ENCODE measurements at places on chromosomes 16 and 17.

DNA sequence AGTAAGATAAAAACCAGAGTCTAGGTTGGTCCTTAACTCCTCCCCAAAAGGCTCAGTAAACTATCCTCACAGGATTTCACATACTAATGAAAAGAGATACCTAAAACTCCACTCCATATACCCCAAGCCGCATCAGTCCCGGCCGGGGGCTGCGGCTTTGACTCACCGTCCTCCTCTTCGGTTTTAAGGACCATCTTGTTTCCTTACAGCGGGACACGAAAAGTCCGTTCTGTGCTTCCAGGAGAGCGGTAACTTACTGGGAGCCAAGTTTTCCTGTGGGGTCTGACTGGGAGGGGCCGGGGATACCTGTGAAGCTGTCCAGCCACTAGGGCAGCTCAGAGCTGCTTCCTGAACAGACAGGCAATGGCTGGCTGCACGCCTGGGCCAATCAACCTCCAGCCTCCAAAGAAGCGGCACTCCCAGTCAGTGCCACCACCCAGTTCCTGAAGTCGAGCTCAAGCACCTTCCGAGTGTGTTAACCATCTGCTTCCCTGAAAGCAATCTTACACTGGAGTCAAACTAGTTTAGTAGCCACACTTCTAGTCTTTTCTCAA is 45.5 kb downstream of the CYTH1 start:
- DNase-seq, result no peak

DNA sequence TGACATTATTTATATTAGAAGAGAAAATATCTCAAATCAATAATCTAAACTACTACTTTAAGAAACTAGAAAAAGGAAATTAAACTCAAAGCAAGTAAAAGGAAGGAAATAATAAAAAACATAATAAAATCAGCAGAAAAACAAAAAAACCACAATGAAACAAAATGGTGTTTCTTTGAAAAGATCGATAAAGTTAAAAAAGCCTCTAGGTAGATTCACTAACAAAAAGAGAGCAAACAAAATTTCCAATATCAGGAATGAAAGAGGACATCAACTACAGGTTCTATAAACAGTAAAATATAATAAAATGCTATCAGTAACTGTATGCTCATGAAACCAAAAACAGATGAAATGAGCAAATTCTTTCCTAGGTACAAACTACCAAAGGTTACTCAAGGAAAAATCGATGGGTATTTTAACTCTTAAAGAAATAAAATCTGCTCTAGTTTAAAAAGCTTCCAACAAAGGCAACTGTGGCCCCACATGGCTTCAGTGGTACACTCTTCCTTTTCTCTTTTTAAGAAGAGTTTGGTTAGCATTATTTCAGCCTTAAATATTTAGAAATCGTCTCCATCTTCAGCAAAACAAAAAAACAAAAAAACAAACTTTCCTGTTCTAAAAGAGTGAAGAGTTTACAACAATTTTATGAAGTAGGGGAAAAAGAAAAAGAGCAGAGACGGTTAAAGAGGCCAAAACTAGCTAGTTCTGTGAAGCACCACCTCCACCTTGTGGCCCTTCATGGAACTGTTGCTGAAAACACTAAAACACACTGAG is 102.2 kb downstream of the TRIM37 start:
- peak; percentile 66 for DNase-seq

DNA sequence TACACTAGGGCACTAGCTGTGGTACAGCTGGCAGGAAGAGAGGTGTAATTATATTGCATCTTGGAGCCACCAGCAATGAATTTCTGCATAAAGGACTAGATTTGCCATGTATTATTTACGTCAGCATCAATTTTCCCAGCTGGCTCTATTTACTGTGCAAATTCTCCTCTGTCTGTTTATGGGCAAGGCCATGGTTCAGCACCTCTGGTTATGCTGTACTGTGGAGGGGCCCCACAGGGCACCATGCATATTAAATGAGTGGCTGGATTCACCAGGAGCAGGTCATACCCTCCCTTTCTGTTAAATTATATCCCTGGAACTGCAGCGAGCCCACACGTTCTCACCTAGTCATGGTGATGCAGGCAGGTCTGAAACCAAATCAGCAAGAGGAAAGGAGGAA is 19.8 kb downstream of the RAD51D start:
- no peak for DNase-seq

- DNase-seq, result no peak
Measured at GRCh38 chr16:67720236-67720635, 1.1 kb upstream of the GFOD2 start.

DNA sequence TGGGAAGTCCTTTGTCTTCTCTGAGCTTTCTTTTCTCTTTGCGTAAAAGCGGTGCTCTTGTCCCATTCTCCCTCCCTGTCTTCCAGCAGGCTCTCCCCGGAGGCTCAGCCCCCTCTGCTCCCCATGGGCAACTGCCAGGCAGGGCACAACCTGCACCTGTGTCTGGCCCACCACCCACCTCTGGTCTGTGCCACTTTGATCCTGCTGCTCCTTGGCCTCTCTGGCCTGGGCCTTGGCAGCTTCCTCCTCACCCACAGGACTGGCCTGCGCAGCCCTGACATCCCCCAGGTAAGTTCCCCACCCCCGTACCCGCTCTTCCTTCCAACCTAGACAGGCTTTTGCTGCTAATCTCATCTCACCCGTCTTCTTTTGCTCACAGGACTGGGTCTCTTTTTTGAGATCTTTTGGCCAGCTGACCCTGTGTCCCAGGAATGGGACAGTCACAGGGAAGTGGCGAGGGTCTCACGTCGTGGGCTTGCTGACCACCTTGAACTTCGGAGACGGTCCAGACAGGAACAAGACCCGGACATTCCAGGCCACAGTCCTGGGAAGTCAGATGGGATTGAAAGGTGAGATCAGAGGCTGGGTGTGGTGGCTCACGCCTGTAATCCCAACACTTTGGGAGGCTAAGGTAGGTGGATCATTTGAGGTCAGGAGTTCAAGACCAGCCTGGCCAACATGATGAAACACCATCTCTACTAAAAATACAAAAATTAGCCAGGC is 1.3 kb downstream of the TMEM219 start:
- DNase-seq, result no peak

DNA sequence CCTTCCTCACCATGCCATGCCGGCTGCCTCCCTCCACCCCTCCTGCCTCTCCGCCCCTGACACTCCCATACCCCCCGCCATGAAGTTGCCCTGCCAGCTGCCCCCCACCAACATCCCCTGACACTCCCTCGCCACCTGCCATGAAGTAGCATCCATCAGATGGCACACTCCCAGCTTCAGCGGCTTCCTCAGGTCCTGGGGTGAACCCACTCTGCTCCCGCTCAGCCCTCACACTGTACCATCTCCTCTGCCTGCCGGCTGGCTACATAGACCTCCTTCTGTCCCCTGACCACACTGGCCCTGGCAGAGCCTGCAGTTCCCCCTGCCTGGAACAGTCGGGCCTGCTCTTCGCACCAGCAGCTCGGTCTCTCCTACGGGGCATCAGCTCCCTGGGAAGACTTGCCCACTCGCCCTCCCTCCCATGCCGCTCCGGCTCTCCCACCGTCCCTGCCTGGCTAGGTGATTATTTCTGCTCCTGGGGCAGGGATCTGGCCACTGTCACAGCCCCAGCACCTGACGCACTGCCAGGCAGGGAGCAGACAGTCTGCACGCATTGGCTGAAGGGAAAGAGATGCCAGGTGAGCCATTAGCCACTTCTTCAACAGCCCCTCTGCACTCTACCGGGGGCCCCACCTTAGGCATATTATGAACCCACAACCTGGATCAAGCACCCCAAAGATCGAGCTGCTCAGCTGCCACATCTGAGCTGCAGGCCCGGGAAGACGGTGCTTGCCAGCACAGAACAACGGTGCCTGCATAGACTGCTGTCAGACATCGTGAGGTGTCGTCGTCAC is 9.0 kb downstream of the CANT1 start:
- no peak for DNase-seq

GRCh38 chr17:30550512-30551273 is 73.5 kb downstream of the GOSR1 start:
- peak; percentile 35 for DNase-seq

- DNase-seq, result no peak
Measured at GRCh38 chr16:89624777-89625761, 11.6 kb downstream of the DPEP1 start.

GRCh38 chr17:67125924-67126323 is 81.6 kb downstream of the CACNG1 start:
- no peak for DNase-seq

GRCh38 chr17:15882058-15882720 is 62.7 kb upstream of the ADORA2B start:
- DNase-seq, result no peak

DNA sequence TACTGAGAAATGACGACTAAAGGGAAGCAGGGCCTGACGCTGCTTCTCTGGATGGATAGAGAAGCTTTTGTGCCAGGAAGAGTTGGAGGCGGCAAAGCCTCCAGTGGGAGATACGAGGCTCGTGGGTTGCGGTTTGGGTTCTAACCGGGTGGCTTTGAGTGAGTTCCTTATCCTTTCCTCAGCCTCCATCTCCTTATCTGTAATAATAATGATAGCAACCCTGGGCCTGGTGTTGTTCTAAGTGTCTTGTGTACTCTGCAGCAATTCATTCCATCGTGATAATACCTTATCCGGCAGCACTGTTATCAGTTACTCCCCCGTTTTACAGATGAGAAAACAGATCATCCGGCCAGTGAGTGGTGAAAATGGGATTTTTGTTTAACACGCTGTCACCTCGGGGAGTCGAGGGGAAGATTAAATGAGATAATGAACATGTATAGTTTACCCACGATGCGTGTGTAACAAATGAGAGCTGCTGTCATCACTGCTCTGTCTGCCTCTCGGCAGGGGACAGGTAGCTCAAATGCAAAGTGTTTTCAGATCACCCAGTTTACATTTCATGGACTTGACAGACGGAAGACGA is 52.0 kb upstream of the LHX1 start:
- no peak for DNase-seq

- DNase-seq, result no peak
Measured at GRCh38 chr17:39200957-39201510, 951 bp downstream of the RPL19 start.

DNA sequence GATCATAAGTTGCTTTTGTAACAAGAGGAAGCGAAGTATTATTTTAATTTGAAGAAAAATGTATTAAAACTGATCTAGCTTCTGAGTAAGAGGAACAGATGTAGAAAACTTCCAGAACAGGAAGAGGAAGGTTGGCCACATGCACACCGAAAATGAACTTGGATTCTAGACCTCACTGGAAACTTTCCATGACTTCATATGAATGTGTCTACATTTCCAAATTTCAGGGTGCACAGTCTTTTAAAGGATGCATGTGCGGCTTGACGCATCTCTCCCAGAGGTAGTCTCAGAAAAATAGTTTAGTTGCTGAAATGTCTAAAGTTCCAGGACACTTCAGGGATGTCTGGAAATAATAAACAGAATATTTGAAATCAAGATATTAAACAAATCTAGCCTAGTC is 275.1 kb upstream of the MYOCD start:
- DNase-seq, result no peak

DNA sequence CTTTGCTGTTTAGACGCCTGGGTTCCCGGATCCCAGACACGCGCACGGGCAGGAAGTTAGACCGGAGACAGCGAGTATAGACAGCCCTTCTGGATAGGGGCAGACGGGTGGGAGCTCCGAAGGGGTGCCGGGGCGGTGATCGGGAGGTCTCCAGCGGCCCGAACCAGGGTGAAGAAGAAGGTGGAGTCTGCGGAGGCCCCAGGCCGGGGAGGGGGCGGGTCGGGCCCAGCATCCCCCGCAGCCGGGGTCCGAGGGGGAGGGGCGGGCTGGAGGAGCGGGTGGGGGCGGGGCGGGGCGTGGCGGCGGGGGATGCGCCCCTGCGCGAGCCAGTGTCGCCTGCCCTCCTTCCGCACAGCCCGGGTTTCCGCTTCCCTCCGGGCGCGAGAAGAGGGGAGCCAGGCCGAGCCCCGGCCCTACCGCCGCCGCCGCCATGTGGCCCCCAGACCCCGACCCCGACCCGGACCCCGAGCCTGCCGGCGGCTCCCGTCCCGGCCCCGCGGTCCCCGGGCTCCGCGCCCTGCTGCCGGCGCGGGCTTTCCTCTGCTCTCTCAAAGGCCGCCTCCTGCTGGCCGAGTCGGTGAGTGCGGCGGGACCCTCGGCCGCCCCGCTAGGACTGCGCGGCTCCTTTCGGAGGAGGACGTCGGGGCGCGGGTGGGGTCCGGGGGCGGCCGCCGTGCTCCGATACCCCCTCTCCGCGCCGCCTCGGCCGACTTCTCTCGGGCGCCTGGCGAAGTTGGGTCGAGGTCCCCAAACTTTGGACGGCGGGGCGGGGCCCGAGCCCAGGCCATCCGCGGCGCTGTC is at the start of gene CMTM3:
TSS of gene CMTM3 (plus strand) at position 329 of the 801 bp plus-strand sequence. CDS start at position 431, 102 bp downstream.
- peak; percentile 87 for DNase-seq

GRCh38 chr16:85057212-85057889 is 29.8 kb downstream of the KIAA0513 start:
- DNase-seq, result no peak

GRCh38 chr17:81090361-81091136 is 55.6 kb downstream of the BAIAP2 start:
- DNase-seq, result peak; percentile 63

DNA sequence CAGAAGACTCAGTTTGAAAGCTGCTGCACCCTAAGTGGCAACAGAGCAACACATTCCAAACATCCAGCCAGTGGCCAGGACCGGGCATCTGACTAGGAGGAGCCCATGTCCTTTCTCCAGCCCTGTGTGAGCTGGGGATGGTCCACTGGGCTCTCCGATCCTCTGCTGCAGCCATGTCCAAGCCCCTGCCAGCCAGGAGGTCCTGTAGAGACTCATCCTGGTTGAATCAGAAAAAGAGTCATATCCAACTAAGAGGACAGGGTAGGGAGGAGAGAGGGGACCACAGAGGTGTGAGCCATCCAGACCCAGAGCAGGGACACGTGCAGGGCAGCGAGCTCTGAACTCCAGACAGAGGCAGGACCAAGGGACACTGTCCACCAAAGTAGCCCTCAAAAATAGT is 163.0 kb upstream of the CDH5 start:
- DNase-seq, result no peak

GRCh38 chr17:82103553-82104451 is 5.8 kb upstream of the FASN start:
- peak; percentile 27 for DNase-seq

DNA sequence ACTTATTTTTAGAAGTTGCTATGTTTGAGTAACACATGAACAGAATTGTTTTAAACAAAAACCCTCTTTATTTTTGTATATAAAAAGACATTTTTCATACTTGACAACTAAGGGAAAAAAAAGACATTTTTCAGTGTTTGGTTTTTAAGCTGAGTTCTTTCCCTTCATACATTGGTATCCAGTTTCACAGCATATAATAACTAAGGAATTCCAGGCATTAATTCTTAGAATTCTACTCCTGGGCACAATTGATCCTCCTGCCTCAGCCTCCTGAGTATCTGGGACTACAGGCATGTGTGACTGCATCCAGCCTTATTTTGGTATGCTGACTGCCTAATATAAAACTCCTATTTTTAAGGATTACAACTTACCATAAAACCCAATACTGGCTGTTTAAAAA is 8.4 kb downstream of the FBXO47 start:
- DNase-seq, result peak; percentile 19
